NCI-H1436 (cell line): ENCODE measurements at places on chromosomes 11 and 22.

- no peak for DNase-seq
These were observed 500.3 kb upstream of the TENM4 start for GRCh38 chr11:79940974-79941735.

DNA sequence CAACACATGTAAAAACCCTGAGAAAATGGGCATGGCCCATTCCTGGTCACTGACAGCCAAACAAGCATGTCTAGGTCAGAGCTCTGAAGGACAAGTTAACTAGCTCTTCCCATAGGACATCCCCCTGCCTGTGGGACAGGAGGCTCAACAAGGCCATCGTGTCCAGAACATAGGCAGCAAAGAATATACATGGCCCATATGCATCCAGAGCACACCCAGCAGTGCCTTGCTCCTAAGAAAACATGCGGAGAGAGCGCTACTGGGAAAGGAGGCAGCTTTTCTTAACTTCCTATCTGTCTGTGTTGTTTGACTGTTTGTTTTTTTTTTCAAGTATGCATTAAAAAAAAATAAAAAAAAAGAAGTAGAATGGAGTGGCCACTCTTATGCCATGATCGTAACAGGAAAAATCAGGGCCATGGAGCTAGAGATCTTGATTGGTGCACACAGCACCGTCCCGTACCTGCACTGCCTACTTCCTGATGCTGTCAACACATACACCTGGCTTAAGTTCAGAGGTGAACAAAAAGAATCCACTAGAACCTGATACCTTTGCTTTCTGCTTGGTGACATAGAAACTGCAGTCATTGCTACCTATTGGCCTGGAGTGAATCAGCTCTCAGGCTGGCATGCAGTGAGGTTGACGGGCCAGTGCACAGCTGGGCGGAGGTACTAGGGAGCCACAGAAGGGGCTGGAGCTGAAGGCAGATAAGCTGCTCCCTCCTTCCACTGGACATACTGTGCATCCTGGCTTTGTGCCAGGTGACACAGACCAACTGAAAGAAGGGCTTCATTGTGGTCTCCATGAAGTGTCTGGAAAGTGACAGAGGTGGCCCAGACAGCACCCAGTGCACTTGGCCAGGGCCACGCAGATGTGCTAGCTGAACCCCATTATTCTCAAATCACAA, 11.9 kb downstream of the UFD1 start:
- DNase-seq = no peak

DNA sequence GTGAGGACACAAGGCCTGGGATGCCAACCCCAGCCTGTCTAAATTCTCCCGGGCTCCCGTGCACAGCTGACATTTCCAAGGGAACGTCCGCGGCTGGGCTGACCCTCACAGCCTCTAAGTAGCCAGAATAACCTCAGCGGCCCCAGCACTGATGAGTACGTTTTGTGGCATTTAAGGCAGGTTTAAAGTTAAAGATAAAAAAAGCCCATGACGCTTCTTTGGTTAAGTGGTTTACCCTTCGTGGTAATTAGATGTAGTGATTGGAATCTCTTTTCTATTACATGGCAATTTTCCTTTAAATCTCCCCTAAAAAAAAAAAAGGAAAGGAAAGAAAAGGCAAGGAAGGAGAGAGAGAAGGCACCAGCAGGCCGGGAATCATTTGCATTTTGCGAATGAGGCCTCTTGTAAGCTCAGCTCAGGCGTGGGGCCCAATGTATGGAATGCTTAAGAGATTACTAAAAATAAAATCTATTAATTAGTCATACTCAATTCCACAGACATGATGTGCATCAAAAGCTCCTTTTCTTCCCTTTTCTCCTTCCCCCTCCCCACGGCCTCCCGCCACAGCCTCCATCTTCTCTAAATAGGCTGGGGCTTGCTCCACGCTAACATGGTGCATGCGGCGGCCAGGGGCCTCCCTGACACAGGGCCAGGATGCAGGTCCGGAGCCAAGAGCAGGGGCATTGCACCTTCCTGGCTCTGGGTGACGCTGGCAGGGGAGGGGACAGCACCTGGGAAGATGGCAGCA, 44.1 kb downstream of the MACROD1 start:
- no peak for DNase-seq

DNA sequence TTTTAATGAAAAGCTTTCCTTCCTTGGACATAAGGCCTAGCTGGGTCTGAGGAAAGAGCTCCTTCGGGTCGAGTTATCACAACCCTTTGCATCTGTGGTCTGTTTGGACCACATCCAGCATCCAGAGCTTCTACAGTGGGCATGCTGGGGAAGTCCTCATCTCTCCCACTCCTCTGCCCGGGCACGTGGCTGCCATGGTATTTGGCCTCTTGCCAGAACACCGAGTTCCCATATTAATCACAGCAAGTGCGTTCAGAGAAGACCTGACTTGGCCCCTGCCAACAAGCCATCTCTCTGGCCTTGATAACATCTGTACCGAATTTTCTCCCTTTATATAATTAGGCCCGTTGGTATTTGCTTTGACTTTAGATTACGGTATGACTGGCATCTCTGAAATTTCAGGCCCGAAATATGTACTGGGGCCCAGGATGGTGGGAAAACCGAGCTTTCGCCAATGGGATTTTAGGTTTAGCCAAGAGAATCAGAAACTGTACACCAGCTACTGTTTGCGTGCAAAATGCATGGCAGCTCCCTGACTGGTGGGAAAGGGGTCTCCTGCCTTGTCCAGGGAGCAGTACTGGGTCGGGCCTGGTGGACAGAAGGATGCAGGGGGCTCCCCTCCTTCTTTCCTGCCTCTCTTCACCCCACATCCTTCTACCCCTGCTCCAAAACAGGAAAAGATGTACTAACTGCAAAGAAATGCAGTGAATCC, 90.0 kb downstream of the MICAL2 start:
- no peak for DNase-seq

- no peak for DNase-seq
These were observed 69.7 kb upstream of the PRDM11 start for GRCh38 chr11:45076761-45077160.

- DNase-seq = no peak
These were observed 5.5 kb downstream of the CHRDL2 start for GRCh38 chr11:74725701-74726100.

GRCh38 chr11:71178076-71178475, 74.3 kb downstream of the SHANK2 start:
- DNase-seq = no peak

DNA sequence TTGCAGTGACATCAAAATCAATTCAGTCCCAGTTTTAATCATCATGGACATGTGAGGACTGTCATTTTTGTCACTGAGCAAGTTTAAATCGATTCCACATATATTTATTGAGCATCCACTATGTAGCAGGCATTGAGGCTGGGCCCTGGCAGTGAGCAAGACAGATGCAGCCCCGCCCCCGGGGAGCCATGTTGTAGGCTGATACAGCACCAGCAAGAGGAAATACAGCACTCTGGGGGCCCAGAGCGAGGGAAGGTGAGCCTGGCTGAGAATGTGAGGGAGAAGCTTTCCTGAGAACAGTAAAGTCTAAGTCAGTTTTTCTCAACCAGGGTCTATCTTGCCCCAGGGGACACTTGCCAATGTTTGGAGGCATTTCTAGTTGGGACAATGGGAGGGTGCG, 108.6 kb upstream of the ASPHD2 start:
- no peak for DNase-seq

- DNase-seq = no peak
These were observed 414.8 kb downstream of the BUD13 start for GRCh38 chr11:116357784-116358544.

GRCh38 chr22:30362651-30363281, 6.0 kb downstream of the CCDC157 start:
- no peak for DNase-seq

- no peak for DNase-seq
These were observed 71.6 kb downstream of the RPL27A start for GRCh38 chr11:8754241-8754640.
